ENCODE measurements at places on chromosomes 3 and 15.

DNA sequence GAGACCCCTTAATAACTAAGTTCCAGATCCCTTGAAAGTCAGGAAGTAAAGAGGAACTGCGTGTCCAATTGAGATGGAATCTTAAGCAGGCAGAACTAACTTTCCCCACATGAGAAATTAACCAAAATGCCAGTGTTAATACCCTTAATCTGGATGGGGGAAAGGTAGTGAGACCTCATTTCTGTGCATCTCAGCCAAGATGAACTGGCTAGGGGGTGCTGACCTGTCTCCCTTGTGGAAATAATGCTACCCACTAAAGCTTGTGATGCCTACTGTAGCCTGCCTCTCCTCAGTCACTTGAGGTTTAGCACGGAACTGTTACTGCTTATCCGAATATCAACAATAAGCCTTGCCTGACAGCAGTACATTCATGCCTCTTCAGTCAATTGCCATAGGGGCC is 15.1 kb downstream of the BOC start:
- no peak for DNase-seq

- no peak for DNase-seq
These were observed 38.9 kb downstream of the ABHD2 start for GRCh38 chr15:89127054-89127702.

GRCh38 chr3:85081191-85081906 is 122.6 kb downstream of the CADM2 start:
- no peak for DNase-seq

- DNase-seq = no peak
These were observed 329.3 kb upstream of the THBS1 start for GRCh38 chr15:39251413-39252133.

GRCh38 chr3:170222647-170223541 is 670 bp downstream of the PRKCI start:
- no peak for DNase-seq

DNA sequence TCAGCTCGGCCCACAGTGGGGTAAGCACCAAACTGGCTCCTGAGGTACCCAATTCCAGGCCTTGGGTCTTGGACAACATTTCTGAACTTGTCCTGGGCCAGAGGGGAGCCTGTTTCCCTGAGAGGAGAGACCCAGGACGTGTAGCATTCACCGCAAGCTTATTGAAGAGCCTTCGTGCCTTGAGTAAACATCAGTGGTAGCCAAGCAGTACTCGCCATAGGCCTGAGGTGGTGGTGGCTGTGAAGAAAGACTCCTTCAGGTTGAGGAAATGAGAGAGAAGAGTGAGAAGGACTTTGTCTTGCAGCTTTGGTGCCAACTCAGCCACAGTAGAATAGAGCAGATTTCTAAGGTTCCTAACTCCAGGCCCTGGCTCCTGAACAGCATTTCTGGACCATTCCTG is 50.2 kb downstream of the NUDT16 start:
- no peak for DNase-seq

GRCh38 chr15:65286069-65286703 is 497 bp downstream of the PARP16 start:
- peak; percentile 36 for DNase-seq

- no peak for DNase-seq
These were observed 37.0 kb upstream of the SCN10A start for GRCh38 chr3:38853011-38853410.

GRCh38 chr3:187319699-187320302 is 28.3 kb upstream of the MASP1 start:
- DNase-seq = peak; percentile 62

DNA sequence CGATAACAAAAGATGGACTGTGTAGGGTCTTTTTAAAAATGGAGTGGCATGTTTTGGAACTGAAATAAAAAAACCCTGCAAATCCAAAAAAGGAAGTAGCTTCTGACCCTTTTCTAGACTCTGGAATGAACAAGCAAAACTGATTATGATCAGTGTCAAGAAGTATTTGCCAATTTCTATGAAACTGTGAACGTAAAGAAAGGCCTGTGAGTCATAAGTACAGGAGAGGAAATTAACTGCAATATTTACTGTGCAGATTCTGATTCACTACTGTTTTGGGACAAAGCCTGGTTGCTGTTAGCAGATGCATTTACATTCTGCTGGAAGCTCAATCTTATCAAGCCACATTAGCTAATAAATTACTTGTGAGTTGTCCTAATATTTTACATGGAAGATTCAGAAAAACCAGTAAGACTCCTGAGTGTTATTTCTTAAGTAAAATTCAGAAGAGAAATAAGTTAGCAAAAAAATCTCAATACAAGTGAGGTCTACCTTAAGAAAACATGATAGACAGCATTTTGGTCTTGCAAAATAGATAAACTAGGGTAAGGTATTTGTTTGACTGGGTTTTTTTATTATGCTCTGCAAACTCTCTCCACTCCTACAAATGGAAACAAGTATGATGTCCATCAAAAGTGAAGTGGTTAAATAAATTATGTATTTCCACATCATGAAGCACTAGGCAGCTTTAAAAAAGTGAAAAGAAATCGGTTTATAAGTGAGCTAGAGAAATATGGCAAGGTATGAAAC is 90.2 kb upstream of the LMOD3 start:
- DNase-seq = no peak

DNA sequence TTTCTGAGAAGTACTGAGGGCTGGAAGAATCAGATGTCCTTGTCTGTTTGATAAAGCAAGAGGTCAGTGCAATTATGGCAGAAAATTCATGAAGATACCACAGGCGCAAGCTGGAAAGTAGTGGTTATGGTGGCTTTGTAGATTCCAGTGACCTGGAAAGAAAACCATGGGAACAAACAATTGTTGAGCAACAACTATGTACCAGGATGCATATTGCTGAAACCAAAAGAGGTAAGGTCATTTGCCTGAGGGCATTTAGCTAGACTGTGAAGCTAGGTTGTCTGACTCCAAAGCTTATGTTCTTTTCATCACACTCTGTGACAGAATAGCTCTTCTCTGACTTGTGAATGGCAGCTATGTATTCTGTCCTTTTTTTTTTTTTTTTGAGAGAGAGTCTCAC is 74.0 kb downstream of the B3GALNT1 start:
- DNase-seq = no peak

DNA sequence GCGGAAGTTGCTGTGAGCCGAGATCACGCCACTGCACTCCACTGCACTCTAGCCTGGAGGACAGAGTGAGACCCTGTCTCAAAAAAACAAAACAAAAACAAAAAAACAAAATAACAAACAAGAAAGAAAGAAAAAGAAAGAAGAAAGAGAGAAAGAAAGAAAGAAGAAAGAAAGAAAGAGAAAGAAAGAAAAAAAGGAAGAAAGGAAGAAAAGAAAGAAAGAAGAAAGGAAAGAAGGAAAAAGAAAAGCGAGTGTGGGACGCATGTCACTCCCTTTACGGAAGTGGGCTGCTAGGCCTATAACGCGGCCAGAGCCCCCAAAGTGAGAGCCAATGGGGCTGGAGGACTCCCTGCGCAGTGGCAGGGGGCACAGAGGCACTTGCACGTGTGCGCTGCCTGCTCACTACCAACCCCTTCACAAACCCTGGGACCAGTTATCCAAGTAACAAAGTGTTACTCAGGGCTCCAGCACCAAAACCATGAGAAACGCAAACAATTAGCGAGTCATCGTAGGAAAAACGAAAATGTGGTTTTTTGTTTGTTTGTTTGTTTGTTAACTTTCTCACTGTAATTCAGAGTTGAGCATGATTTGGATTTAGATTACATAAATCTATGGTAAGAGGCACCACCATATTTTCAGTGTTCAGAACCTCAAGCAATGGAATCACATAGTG is 40.8 kb upstream of the ATP1B3 start:
- DNase-seq = no peak

GRCh38 chr3:35664460-35664919 is 25.2 kb downstream of the ARPP21 start:
- peak; percentile 71 for DNase-seq

- DNase-seq = peak; percentile 72
These were observed 2.2 kb upstream of the THRB start for GRCh38 chr3:24496529-24497482.

DNA sequence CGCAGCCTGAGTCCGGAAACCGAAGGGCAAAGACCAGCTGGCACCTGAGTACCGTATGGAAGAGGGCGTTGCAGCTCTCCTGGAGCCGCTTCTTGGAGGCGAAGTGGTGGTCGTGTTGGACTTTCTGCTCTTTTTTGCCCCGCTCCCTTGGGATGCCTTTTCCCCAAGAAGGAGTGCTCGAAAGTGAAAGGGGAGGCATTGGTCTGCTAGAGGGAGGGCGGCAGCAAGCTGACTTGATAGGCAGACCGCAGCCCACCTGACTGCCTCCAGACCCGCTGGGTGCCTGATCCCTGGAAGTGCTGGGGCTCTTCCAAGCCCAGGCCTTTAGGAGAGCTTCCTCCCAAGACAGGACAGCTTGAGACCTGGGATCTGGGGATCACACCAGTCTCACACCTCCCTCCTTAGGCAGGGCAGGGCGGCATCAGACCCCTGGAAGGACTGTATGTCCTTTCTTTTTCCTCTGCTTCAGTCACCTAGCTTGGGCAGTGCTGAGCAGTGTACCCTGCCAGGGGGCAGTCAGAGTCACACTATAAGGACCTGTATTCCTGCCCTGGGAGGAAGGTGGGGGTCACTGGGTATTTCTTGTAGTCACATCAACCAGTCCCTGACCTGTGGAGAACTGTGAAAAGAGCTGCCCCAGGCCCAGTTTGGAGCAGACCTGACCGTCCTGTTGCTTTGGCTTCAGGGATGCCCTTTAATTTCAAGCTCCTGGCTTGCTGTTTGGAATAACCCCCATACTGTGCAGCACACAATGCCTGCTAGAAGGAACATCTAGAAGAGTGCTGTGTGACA is 2.1 kb downstream of the ACVR2B start:
- peak; percentile 59 for DNase-seq

Data from dorsolateral prefrontal cortex (tissue), 122 donors.